Femur (tissue), 1 donor: ENCODE measurements at places on chromosomes 2 and 18.

- DNase-seq, result peak; percentile 89
Measured at GRCh38 chr18:76619621-76620315, 124.7 kb upstream of the ZNF516 start.

DNA sequence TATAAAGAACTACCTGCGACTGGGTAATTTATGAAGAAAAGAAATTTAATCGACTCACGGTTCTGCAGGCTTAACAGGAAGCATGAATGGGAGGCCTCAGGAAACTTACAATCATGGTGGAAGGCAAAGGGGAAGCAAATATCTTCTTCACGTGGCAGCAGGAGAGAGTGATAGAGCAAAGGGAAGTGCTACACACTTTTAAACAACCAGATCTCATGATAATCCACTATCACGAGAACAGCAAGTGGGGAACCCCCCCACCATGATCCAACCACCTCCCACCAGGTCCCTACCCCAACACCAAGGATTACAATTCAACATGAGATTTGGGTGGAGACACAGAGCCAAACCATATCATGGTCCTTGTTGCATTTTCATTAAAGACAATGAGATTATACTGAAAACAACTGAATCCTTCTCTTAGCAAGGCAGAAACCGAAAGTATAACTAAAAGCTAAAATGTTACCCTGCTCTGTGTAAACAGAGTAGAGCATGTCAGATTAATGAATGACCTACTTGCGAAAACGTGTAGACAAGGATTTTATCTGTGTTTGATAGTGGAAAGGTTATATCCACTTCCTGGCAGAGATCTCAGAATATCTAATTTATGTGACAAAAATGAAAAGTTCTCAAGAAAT, 60.1 kb upstream of the RBBP8 start:
- no peak for DNase-seq

DNA sequence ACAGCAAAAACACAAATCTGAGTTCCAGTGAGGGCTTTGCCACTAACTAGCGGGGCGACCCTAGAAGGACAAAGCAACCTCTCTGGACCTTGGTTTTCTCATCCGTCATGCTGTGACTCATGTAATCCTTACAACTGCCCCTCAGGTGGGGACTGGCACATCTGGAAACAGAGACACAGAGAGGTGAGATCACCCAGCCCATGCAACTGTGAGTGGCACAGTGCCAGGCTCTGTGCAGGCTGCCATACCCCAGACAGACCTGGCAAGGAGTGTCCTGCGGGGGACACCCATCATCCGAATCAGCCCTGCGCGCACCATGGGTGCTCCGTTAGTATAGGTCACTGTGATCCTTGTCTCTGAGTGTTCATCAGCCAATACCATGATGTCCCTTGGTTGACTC, 198.3 kb downstream of the SMAD7 start:
- no peak for DNase-seq

GRCh38 chr2:201768918-201769317, 11.8 kb downstream of the ALS2 start:
- no peak for DNase-seq

DNA sequence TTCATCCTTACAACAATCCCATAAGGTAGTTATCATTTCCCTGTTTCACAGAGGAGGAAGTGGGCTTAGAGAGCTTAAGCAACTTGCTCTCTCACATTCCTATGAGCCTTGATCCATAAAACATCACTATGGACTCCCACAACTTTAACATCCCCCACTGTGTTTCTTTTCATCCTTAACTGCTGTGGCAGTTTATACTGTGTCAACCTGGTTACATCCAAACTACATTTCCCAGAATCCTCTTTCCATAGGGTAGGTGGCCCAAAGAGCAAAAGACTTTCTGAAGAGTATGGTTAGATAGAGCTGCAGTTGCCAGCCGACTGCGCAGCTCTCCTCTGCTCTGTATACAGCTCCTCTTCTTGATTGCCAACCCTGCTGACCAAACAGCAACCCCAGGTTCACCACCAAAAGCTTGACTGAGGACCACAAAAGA, 22.5 kb downstream of the MAP3K2 start:
- no peak for DNase-seq

DNA sequence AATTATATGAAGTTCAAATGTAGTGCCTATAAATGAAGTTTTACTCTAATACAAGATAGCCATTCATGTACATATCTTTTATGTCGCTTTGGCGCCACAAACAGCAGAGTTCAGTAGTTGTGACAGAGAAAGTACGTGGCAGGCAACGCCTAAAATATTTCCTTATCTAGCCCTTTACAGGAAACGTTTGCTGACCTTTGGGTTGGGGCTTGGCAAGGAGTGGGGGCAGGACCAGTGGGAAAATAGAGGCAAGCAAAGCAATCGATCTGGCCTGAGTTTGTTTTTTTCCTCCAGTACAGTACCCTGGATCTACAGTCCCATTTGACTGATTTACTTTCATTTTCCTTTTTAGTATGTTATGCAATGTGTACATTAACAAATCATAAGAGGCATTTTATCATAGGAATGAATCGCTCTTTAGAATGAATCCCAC, 13.1 kb downstream of the CCDC68 start:
- DNase-seq, result peak; percentile 32

- no peak for DNase-seq
Measured at GRCh38 chr2:236574424-236575145, 5.0 kb downstream of the ACKR3 start.

DNA sequence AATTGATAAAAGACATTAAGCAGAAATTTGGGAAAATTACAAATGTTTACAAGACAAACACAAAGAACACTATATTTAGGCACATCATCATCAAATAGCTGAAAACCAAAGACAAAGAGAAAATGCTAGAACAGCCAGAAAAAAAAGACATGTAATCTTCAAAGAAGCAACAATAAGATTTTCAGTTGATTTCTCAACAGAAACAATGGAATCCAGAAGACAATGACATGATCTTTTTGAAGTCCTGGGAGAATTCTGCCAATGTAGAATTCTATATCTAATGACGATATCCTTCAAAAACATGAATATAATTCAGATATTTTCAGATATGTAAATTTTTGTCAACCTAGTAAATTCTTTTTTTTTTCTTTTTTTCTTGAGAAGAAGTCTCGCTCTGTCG, 179.0 kb downstream of the PTPRM start:
- DNase-seq, result no peak

DNA sequence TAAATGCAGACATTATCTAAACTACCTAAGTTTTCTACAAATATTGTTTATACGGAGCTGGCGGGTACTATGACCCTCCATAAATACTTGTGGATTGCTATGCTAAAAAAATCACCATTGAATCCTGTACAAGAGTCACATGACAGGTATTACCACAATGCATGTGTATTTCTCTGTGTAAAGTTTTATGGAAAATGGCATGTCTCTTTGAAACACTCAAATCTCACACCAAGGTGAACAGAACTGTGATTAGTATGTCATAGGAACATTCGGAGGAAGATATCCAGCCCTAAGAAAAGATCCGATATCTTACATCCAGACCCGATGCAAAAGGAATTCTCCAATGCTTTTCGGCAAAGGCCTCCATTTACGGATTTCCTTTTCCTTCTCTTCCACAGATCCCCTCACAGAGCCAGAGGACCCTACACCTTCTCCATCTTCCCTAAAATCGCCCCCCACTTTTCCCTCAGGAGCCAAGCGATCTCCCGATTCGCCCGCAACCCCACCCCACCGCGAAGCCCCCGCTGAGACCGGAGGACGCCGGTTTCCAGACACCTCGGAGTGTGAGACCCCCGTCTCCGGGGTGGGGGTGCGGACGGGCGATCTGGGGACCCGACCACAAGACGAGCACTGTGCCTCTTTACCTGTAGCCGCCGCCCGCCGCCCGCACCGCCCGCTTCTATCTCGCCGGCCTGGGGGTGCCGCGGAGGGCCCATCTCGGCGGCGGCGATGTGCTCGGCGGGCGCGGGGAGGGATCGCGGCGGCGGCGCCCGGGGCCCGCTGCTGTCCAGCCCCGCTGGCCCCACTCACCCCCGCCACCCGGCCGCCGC, 1.2 kb downstream of the SAP130 start:
- no peak for DNase-seq

DNA sequence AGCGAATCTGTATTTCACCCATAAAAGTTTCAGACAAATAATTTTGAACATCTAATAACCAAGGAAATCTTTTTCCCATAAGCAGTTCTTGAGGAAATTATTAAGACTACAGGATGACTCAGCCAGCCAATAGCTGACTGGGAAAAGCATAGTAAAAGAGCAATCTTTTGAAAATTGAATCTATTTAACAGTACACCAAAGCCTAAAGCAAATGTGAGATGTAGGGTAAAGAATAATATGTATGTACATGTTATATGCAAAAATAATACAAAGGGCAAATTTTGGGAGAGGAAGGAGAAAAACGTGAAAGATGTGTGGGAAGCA, 12.6 kb upstream of the KDSR start:
- no peak for DNase-seq

- DNase-seq, result peak; percentile 18
Measured at GRCh38 chr2:156625360-156626170, 189.4 kb downstream of the GPD2 start.
